ENCODE measurements at places on chromosomes 11 and 22.

DNA sequence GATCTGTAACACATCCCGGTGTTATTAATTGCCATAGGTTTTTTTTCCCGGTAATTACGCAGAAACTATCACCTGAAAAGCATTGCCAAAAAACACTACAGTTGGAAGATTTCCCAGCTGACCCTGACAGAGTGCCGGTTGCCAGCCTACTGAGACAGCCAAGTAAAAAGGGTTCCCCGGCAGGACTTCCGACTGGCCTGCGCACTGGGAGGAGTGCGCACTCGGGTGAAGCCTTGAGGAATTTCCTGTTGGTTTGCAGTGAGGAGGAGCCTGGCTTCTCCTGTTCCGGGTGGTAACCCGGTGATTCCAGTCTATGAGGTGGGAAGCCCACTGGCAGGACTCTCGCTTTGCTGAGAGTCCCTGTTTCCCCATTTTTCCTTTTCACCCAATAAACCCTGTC is 52.1 kb downstream of the CNTF start:
- DNase-seq, result no peak

GRCh38 chr11:126232683-126233082 is 21.1 kb downstream of the FAM118B start:
- DNase-seq, result no peak

- DNase-seq, result no peak
These were observed 14.5 kb downstream of the SHANK2 start for GRCh38 chr11:71237853-71238252.

- DNase-seq, result no peak
These were observed 426.0 kb upstream of the DDI1 start for GRCh38 chr11:103610435-103610834.

DNA sequence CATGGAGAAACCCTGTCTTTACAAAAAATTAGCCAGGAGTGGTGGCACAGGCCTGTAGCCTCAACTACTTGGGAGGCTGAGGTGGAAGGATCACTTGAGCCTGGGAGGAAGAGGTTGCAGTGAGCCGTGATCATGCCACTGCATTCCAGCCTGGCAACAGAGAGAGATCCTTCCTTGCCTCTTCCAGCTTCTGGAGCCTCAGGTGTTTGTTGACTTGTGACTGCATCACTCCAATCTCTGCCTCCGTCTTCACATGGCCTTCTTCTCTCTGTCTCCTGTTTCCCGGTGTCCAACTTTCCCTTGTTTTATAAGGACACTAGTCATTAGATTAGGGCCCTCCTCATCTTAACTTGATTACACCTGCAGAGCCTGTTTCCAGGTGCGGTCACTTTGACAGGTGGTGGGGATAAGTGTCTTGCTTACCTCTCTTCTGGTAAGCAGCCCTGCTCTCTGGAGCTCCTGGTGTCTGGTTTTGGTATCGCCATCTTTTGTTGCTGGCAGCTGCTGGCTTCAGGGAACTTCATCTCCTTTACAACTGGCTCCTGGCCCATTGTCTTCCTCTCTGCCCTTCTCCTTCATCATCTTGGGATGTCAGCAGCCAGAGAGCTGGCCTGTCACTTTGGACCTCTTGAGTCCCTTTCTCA is 8.2 kb upstream of the USP2 start:
- DNase-seq, result no peak

GRCh38 chr11:8828580-8829361 is 82.2 kb upstream of the AKIP1 start:
- no peak for DNase-seq

- no peak for DNase-seq
These were observed 47.8 kb upstream of the BMAL1 start for GRCh38 chr11:13229711-13230318.

DNA sequence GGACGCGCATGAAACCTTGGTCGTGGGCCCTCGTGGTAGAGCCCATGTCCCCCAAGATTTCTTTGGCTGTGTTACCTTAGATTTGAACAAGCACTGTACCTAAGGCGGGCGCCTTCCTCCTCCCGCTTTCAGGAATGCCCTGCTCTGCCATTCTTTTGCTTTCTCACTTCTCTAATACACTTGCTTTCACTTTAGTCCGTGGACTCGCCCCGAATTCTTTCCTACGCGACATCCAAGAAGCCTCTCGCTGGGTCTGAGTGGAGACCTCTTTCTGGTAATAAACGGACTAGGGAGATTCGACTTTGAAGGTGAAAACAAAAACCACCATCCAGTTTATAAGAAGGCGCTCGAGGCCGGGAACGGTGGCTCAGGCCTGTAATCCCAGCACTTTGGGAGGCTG is 1.2 kb upstream of the NUP50 start:
- no peak for DNase-seq

- DNase-seq, result no peak
These were observed 245.0 kb upstream of the TBCEL start for GRCh38 chr11:120778685-120779490.

- no peak for DNase-seq
These were observed 50.9 kb upstream of the LINC01488 start for GRCh38 chr11:69430566-69430965.

- DNase-seq, result no peak
These were observed 13.2 kb downstream of the MPZL3 start for GRCh38 chr11:118238929-118239328.

- DNase-seq, result no peak
These were observed 34.2 kb downstream of the DNHD1 start for GRCh38 chr11:6531267-6531752.

DNA sequence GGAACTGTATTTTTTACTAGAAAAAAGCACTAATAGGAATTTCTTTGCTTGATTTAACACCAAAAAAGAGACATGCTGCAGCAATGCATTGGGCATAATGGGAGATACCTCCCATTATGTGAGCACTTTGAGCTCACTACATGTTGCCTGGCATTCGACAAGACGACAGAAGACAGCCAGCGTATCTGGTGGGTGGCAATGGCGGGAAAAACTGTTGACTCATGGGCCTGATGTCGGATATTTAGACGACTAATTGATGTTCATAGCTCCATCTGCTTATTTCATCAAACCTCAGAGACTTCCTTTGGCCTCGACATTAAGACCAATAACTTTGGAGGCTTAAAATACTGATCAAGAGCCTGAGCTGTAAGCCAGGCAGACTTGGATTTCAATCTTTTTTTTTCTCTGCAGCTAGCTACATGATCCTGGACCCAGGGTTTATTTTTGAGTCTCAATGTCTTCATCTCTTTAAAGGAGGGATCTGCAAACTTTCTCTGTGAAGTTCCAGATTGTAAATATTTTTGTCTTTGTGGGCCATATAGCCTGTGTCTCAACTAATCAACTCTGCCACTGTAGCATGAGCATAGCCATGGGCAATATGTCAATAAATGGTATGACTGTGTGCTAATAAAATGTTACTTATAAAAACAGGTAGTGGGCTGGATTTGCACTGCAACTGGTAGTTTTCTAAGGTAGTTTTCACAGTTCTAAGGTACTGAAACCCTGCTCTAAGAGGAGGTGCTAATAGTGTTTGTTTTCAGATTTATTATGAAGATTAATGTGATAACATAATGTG is 375.1 kb downstream of the METTL15 start:
- DNase-seq, result no peak

- DNase-seq, result no peak
These were observed 749.8 kb upstream of the ARHGAP42 start for GRCh38 chr11:99937330-99937729.

DNA sequence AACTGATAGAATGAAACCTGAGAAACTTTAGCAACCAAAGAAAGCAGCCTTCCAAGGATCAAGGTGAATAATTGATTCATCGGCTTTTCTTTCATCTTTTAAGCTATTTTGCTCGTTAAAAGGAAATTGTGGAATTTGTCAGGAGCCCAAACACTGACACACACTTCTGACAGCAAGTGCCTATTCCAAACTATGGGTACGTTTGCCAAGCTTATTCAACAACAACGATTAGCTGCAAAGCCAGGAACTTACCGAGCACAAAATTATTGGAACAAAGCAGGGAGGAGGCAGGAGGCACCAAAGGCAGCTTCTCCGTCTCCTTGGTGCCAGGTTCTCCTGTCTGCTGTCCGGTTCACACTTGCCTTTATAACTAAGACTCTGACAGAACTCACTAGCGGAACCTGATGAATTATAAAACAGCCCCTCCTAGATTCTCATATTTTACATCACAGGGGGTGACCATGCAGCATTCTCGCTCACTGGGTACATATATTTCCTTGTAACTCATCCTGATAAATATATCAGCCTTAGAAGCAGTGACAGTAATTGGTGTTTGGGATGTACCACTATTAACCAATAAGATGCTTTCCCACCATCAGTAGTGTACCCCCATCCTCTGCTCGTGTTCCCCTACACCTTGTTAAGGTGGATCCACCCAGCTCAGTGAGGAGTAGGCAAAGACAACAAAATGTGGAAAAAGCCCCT is 395.9 kb upstream of the CCDC90B start:
- DNase-seq, result no peak
